ENCODE measurements at places on chromosomes 6 and 20.

GRCh38 chr6:28633445-28634215 lies 107.9 kb downstream of the GPX5 start:
- no peak for DNase-seq

DNA sequence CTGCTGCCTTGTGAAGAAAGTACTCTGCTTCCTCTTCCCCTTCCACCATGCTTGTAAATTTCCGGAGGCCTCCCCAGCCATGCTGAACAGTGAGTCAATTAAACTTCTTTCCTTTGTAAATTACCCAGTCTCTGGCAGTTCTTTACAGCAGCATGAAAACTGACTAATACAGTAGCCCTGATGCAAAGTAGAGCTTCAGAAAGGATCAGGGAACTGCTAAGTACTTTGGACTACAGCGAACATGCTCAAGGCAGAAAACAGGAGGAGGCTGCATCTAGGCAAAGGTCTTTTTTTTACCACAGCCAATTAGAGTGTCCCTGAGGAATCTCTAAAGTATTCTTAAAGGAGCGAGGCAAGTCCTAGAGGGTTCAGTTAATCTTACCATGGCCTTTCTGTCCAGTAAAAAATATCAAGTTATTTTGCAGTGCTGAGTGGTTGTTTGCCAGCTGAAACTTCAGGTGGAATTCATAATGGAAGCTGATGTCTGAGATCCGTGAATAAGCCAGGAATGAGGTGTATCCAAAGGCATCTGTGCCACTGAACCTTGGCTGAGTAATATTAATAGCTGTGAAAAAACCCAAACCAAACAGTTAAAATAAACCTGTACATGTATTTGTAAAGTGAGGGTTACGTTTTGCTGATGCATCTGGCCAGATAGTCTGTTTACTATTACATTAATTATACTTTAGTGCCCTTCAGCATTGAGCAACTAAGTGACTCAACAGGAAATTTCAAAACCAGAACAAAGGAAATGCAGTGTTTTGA lies 170.4 kb downstream of the PHF3 start:
- DNase-seq = no peak

DNA sequence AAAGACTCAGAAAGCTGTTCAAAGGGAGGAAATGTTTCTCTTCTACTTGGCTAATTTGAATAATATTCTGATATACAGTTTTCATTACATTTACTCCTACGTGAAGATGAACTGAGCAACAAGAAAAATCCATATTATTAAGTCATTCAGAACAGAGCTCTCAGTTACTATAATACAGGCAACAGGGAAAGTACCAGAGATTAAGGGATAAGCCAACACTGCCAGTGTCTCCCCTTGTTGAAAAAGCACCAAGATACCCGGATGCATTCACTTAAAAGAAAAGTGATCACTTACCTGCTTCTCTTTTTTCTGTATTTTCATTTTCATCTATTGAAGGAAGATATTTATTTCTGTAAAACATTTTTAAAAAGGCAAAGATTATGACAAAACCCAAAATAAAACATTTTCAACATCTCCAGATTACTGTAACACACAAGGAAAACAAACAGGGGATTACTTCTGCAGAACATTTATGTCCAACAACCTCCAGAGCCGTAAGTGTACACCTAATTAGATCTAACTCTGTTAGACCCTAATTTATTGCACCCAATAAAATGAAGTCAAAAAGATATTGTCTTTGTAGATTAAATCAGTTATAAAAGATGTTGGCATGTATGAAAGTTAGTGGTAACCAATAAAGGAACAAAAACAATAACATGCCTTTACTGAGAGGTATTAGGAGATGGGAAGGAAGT lies 67.0 kb downstream of the CHD6 start:
- no peak for DNase-seq

DNA sequence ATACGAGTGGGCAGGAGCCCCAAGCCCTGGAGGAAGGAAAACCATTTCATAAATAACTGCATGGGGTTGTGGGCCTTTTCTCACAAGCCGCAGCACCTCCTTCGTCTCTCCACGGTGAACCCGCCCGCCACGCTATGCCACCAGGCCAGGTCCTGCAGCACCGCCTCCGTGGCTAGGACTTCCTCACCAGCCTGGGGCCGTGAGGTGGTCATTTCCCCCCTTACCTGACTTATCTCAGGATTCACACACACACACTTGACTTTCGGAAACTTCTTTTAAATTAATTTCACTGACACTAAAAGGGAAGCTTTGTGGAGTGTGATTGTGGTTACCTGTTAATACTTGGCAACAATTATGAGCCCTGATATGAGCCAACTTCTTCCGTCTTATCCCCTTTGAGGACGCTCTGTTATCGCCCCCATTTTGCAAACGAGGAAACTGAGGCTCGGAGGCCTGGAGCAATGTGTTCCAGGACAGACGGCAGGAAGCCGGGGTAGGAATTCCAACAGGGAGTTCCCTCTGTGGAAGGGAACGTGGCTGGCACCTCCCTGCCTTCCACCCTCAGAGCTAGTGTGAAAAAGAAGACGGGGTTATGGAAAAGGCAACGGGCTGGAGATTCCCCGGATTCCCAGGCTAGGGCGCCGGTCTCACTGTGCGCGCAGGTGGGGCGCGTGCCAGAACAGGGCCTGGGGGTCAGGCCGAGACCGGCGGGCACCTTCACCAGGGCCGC lies 817 bp upstream of the SLCO4A1 start:
- no peak for DNase-seq

- no peak for DNase-seq
These were observed 58.7 kb upstream of the SULF2 start for GRCh38 chr20:47843886-47844567.

DNA sequence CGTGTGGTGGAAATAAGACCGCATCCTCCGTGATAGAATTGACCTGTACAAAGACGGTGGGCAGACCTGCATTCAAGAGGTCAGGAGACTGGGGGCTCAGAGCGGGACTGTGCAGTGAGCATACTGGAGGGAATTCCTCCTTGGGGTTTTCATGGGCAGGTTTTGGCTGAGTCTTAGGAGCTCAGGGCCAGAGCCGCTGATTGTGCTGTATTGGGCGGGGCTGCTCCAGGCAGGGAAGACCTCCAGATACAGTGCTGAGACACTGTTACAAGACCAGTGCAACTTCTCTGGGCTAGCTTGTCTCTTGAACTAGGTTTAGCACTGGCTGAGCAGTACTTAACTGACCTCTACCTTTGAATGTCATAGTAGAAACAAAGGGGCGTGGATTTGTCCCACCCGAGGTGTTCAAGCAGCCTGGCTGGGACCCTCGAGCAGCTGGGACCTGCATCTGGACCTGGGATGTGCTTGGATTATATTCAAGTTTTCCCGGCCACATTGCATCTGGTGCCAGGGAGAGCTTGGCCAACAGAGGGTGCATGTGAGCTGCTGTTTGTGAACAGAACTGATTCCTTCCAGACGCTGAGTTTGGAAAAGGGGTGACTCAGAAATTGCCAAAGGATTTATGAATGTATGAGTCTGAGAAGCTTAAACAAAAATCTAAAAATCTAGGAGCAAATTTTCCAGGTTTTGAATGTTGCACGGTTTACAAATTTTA lies 33.4 kb upstream of the SLC22A1 start:
- DNase-seq = no peak

- no peak for DNase-seq
These were observed 150.2 kb downstream of the LPA start for GRCh38 chr6:160513836-160514235.

DNA sequence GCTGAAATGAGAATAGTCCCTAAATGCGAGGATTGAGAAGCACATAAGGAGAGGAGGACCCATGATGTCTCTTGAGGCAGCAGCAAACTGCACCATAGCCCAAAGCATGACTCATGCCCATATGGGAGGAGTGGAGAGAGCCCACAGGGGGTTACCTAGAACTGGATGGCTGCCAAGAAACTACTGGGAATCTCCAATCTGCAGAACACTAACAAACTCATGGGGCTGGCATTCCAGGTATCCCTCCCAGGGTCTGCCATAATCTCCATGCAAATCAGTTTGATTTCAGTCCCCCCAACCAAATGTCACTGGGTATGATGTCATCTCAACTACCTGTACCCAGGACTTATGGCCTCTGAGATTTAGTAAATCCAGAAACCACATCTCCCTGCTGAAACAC lies 410.5 kb downstream of the PTPRT start:
- DNase-seq = no peak

DNA sequence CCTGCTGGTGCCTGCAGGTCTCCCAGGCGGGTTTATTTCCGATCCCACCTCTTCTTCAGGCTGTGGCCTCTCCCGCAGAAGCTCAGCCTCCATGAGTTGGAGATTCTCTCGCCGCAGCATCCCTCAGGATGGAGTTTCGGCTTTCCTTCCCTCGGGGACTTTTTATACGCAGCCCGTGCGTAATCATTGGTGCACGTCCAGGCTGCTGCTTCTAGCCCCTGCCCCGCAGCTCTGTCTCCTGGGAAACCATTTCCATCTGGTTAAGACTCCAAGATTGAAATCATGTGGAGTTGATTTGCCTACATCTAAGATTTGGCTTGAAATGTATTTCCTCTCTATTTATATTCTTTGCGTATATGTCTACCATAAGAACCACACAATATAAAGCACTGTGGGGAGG lies 46.7 kb upstream of the CARMIL1 start:
- DNase-seq = no peak

DNA sequence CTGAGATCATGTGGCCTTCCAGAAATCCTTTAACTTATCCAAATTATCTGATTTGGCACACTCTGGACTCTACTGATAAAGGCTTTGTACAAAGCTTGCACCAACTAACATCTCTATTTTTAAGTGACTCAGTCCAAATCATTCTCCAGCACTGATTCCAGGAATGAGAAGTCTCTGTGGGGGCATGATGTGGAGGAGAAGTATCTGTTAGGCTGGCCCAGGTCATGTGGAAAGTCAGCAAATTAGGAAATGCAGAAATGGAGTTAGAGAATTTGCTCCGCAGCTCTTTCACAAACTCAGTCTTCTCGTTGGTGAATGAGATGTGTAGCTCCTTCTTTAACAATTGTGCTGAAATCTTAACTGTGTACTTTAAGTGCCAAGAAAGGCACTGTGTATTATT lies 165.7 kb downstream of the ZNF217 start:
- no peak for DNase-seq

DNA sequence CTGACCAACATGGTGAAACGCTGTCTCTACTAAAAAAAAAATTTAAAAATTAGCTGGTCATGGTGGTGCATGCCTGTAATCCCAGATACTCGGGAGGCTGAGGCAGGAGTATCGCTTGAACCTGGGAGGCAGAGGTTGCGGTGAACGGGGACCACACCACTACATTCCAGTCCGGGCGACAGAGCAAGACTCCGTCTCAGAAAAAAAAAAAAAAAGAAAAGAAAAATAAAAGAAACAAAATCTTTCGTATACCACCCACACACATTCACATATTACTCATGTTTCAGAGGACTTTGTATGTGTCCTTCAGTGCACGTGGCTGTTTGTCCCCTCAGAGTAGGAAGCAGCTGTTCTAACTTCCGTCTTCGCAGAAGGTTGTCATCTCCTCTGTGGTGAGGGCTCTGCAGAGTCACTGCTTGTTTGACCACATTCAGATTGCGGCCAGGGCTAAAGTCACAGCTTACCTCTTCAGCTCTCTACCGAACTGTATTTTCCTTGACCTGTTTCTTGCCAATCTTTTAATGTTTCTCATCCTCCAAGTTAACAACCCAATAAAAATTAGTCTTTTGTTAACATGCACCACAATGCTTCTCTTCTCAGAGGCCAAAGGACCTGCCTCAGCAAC lies 36.6 kb upstream of the HIVEP1 start:
- no peak for DNase-seq

DNA sequence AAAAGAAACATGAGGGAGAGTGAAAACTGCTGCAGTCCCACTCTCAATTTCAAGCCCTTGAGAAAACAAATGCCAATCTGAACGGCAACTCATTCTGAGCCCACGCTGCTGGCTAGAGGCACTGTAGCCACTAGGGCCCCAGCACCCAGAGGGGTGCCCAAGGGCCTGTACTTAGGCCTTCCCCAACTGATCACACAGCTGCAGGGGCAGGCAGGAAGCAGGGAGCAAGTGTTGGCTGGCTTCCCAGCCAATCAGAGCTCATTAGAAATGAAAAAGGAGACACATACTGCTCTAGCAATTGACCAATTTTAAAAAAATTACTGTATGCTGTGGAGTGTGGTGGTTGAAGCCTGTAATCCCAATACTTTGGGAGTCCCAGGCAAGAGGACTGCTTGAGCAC lies 3.7 kb upstream of the BEND3 start:
- peak; percentile 9 for DNase-seq

GRCh38 chr6:83341765-83342164 lies 89.1 kb downstream of the ME1 start:
- DNase-seq = no peak

DNA sequence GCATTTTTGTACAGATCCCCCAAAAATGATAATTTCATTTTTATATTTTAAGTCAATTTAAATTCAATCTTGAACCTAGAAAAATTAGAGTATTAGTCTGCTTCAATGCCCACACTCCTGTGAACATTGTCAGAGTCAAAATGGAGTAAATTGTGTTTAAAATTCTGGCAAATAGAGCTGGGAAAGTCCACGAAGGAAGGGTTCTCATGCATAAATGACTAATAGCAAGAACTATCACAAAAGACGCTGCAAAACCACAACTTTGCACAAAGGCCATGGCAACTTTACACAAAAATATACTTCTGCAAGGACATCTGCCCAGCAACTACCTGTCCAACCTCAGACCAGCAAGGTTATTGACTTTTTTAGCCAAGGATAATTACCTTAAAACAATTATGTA lies 203.2 kb upstream of the SMLR1 start:
- DNase-seq = no peak

GRCh38 chr6:13026557-13026956 lies 301.8 kb downstream of the TBC1D7 start:
- DNase-seq = peak; percentile 20

DNA sequence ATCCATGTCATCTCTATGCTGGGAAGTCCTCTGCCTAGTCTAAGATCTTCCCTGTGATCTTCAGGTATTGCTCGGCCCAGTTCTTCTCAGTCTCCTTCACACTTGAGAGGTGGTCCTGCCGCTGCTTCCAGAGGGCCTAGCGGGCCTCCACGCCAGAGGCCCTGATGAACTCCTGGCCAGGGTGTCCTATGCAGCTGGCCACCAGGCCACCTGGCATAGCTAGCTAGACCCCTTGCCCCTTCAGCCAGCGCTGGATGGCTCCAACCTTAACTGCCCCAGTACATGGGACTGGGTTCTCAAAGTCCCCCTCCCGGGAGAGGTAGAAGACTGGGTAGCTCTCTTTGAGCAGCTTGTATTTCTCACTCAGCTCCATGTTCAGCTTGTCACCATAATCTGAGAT lies 81.1 kb downstream of the ZFP64 start:
- DNase-seq = no peak

DNA sequence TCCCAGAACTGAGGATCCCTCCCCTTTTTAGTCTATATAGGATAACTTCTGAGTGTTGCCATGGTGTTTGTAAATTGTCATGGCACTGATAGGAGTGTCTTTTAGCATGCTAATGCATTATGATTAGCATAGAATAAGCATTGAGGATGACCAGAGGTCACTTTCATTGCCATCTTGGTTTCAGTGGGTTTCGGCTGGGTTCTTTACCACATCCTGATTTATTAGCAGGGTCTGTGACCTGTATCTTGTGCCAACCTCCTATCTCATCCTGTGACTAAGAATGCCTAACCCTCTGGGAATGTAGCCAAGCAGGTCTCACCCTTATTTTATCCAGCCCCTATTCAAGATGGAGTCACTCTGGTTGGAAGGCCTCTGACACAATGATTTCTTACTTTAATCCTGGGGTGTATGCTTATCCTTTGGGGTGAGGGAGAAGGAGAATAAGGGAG lies 19.6 kb downstream of the WFDC2 start:
- no peak for DNase-seq

GRCh38 chr6:46796848-46797580 lies 3.8 kb downstream of the MEP1A start:
- no peak for DNase-seq

Measured in NCI-H446 (cell line).